ENCODE measurements at places on chromosomes 2 and 18.

DNA sequence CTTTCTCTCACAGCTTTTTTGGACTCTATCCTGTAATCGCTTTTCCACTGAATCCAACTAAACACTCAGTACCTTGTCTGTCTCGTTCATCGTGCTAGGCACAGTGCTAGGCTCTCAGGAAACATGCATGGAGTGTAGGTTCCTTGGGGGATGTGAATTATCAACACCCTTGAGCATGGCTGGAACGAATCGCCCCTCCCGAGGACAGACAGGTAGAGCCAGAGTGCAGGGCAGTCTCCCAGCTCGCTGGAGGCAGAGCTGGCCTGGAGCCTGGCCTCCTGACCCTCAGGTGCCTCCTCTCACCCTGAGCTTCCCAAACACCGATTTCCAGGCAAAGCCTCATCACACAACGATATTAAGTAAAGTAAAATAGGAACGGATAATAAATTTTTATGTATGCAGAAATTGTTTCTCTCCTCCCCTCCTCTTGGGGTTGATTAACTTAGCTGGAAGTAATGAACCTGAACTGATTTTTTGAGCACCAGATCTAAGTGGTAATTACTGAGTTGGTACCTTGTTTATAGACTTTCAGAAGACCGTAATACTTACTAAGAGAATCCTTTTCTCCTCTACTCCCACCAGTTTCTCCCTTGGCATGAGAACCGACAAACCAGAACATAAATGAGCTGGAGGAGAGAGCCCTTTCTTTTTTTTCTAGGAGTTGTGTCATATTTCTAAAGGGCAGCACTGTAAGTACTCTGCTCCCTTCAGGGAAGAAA lies 90.5 kb downstream of the MSH2 start:
- no peak for DNase-seq

DNA sequence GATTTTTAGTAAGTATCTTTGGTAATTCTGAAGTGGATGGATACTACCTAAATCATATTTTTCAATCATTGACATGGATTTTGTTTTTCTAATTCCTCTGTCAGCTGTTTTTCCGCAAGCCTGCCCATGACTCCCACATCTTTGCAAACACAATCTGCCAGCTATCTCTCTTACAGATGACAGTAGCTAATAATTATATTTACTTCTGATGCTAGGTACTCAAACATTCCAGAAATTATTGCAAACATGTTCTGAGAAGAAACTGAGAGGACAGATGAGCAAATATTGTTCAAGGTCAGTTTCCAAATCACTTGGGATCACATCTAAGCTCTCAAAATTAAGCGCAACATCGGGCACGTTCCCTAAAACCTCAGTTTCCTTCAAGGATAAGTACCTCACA lies 270.0 kb upstream of the CDH19 start:
- DNase-seq: no peak

DNA sequence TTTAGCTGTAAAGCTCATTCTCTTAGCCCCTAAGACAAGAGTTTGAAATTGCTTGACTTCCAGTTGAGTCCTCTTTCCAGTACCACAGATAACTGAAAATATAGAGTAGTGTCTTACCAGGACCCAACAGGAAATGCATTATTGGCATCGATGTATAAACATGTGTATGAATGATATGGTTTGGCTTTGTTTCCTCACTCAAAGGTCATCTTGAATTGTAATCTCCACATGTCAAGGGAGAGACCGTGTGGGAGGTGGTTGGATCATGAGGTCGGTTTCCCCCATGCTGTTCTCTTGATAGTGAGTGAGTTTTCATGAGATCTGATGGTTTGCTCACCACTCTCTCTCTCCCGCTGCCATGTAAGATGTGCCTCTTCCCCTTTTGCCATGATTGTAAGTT lies 745.0 kb downstream of the TMEM182 start:
- no peak for DNase-seq

GRCh38 chr18:30676053-30676480 lies 366.5 kb downstream of the DSC3 start:
- no peak for DNase-seq

DNA sequence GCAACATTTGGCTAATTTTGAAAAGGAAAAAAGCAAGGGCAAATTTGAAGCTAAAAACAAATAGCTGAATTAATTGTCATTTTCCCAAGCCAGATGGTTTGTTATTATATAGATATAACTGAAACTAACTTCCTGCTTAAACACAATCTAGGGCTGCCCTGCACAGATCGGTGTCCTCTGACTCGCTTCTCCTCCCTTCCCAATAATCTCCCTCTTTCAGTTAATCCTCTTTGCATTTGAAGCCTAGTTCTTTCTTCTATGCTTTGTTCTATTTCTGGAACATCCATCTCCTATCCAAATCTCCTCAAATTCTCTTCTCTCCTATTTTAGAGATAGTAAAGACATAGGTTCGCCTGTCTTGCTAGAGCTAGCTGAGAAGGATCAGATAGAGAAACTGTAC lies 328.1 kb downstream of the SLC8A1 start:
- DNase-seq: no peak

GRCh38 chr2:113840518-113840917 lies 49.4 kb upstream of the ACTR3 start:
- no peak for DNase-seq

- no peak for DNase-seq
Measured at GRCh38 chr2:40173276-40173675, 278.6 kb downstream of the SLC8A1 start.

DNA sequence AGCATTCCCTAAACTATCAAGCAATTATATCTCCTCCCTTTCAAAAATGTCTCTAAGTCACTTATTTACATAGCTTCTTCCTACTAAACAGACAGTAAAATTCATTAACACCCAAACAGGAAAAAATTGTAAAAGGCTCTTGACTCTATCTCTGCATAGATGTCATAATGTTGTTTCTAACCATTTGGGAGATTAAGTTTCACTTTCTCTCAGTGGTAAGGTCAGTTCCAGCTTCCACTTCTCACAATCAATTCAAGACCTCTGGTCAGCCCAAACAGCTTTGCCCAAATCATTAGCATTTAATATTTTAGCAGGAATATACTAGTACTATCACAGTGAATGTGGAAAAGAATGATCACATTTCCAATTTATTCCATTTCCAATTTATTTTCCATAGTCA lies 374.3 kb upstream of the MC4R start:
- DNase-seq: no peak

GRCh38 chr2:105919826-105920225 lies 175.1 kb downstream of the NCK2 start:
- DNase-seq: no peak

GRCh38 chr18:58697146-58697545 lies 25.9 kb downstream of the MALT1 start:
- no peak for DNase-seq

DNA sequence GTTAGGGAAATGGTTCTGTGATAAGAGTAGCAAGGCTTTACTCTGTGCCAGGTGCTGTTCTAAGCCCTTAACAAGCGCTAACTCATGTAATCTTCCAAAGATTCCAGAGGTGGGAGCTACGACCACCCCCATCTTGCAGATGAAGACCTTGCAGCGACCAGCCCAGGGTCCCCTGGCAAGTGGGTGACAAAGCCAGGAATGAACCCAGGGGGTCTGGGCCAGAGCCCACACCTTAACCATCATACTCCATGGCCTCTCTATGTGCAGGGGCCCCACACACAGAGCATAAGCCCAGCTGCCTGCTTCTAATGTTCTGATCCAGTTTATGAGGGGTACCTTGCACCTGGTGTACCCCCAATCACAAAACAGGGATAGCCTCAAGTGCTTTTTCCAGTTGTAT lies 105.3 kb downstream of the ZBTB7C start:
- no peak for DNase-seq

- DNase-seq: peak; percentile 15
Measured at GRCh38 chr2:20223407-20224163, 1.3 kb downstream of the SDC1 start.

GRCh38 chr2:182897137-182897536 lies 30.7 kb upstream of the FRZB start:
- DNase-seq: no peak

- DNase-seq: no peak
Measured at GRCh38 chr2:27954221-27954673, 63.7 kb downstream of the BABAM2 start.

GRCh38 chr18:79203017-79203605 lies 133.9 kb downstream of the ATP9B start:
- peak; percentile 26 for DNase-seq

DNA sequence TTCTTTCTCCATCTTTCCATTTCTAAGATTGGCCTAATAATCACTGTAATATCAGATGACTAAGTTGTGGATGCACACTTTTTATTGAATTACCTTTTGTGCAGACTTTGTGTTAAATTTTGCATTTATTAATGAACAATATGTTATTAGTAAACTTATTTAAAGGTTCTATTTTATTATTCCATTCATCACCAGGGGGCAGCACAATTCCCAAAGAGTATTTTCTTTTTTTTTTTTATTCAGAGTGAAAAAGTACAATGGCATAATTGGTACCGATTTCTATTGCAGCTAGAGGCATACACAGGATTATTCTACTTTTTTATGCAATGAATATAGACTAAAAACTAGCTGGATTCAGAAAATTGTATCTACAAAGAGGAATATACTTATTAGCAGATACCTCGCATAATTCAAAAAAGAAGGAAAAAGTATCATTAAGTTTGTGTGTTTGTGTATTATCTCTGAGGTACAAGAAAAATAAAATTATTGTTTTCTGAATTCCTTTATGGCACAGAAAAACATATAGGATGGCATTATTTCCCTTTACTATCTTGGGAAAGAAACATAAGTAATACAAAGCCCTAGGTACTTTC lies 390.6 kb downstream of the ERBB4 start:
- DNase-seq: no peak

DNA sequence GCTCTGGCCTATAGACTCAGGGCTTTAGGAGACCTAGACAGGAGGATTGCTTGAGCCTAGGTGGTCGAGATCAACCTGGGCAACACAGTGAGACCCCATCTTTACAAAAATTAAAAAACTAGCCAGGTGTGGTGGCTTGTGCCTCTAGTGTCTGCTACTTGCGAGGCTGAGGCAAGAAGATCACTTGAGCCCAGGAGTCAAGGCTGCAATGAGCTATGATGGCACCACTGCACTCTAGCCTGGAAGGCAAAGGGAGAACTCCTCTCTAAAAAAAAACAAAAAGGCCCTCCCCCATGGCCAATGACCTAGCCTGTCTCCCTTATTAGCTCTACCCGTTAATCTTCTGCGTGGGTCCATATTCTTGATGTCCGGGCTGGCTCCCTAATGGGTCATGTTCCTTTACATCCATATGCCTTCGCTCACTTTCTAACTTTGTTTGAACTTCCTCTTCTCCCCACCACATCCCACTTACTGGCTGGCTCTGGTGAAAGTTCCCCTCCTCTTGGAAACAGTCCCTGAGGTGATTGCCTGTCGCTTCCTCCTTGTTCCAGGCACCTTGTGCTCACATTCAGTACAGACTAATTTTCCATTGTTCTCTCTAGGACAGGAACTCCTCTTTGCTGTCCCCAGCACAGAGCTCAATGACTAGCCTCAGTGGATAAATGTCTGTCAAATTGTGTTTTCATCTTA lies 103.0 kb downstream of the AFF3 start:
- DNase-seq: no peak

DNA sequence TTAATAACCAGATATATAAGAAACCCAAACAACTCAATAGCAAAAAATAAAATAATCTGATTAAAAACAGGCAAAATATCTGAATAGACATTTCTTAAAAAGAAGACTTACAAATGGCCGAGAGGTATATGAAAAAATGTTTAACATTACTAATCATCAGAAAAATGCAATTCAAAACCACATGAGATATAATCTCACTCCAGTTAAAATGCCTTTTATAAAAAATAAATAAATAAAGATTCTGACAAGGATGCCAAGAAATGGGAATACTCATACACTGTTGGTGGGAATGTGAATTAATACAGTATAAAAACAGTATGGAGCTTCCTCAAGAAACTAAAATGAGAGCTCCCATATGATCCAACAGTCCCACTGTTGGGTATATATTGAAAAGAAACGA lies 33.9 kb upstream of the BMP10 start:
- DNase-seq: no peak

- no peak for DNase-seq
Measured at GRCh38 chr2:119025013-119025412, 83.0 kb downstream of the MARCO start.

DNA sequence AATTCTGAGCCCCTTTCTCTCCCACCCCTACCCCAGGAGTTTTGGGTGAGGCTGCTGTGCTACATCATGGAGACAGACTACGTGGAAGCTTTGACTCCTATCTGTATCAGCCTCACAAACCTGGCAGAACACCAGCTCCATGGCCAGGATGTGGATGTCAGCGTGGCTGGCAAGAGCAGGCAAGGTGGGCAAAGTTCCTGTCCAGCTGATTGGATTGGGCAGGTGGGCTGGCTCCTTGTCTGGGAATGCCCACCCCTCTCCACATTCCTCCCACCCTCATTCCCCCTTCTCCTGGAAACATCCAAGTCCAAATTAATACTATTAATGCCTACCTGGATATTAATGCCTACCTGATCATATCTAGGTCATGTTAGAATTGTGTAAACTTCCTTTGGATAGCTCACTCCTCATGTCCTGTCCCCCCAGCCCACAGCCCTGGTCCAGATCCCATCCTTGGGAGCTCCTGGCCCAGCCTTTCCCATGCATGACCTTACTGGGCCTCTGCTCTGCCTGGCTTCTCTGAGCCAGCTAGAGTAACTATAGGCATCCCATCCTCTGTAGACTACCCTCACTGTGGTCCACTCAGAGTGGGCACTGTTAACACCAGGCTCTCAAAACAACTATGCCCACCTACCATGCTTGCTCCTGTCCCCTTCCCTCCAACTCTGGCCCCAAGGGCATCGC lies 24.1 kb downstream of the MROH2A start:
- no peak for DNase-seq

DNA sequence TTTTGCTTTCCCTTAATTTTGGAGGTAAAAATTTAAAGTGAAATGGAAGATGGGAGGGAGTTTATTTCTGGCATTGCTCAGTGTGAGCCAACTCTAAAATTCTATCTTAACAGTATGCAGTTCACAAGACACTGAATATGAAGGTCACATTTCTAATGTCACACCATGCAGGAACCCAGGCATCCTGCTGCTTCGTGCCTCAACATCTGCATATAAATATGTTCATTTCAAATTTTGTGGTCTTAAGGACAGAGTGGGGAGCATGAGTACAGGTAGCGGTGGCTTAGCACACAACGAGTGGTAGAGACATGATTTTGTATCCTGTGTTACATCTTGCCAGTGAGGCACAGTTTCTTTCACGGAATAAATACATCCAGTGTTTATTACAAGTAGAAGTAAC lies 102.4 kb downstream of the ARL4C start:
- DNase-seq: no peak

Data from stimulated activated CD4-positive, alpha-beta T cell treated with anti-CD3 and anti-CD28 coated beads, TNF-alpha, amount 100 ng/mL, for 24 hours (primary cell).